ENCODE measurements at places on chromosomes 16 and 17. TPM values are rescaled to one million over a fixed set of nuclear protein-coding genes. Genes with fewer than 3 reads are reported as not detected.

Gene SLC5A10
- total RNA-seq: not detected

DNA sequence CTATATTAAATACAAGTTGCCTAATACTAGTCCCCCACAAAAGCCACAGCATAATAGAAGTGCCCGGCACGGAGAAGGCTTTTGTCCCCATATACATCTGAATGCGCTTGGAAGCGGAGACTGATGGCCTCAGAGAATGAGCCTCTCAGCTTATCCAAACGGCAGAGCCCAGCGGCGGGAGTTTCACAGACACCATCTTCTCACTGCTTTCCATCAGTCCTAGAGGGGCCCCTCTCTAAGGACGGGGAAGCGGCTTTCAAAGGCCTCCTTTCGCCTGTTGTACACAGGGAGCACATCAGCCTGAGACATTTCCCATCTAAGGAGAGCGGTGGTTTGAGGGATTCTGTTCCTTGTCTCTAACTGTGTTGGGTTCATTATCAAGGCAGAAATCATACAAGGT, 16.9 kb downstream of the NXN start:
- DNase-seq: no peak

Gene C16orf95
- total RNA-seq: 2.3 TPM

Gene TRIM72
- total RNA-seq: 117 TPM

DNA sequence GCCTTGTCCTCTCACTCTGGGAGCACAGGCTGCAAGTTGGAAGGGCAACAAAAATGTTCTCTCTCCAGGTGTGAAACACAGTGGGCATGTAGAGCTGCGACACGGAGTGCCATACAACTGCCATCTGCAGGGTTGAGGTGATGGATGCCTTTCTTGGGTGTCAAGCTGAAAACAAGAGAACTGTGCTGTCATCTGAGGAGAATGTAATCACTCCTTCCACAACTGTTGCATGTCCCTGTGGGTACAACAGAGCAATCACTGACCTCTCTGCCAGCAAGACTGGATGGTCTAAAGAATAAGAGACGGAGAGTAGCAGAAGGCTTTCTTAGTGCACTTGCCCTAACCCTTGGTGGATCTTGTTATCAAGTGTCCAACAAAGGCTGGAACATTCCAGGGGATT, 29.2 kb downstream of the SLFN11 start:
- DNase-seq: no peak

GRCh38 chr17:82296511-82297279, 20.7 kb downstream of the CD7 start:
- DNase-seq: no peak

Gene SLC16A6
- 2.7 TPM for total RNA-seq

GRCh38 chr17:78645421-78646295, 68.5 kb upstream of the DNAH17 start:
- DNase-seq: peak; percentile 45

- no peak for DNase-seq
Measured at GRCh38 chr17:65433157-65433556, 128.3 kb downstream of the AXIN2 start.

DNA sequence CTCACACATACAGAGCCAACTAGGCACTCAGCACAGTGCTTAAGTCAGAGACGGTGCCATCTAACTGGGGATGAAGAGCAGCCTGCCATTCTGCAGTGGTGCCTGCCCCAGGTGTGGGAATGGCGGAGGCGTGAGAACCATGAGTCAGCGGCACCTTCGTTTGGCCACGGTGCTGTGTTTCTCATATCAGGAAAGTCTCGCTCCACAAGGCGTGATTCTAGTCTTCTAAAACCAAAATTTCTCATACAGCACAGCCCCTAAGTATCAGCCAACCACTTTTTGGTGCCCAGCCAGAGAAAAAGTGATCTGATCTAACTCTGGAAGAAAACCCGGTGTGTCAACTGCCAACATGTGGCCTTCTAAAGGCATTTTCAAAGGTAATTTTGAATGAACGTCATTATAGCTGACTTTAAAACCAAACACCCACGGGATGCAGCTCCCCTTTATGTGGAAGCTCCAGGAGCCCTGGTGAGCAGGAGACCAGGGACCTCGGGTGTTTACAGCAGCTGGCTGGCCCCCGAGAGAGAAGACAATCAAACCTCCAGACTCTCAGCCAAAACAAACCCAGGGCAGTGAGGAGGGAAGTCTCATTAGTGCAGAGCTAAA, 54.6 kb downstream of the ABCC12 start:
- DNase-seq: peak; percentile 13

- no peak for DNase-seq
Measured at GRCh38 chr17:77933777-77934398, 24.6 kb upstream of the TNRC6C start.

Gene TOP2A
- total RNA-seq: 55.3 TPM

Gene TLCD1
- not detected for total RNA-seq

DNA sequence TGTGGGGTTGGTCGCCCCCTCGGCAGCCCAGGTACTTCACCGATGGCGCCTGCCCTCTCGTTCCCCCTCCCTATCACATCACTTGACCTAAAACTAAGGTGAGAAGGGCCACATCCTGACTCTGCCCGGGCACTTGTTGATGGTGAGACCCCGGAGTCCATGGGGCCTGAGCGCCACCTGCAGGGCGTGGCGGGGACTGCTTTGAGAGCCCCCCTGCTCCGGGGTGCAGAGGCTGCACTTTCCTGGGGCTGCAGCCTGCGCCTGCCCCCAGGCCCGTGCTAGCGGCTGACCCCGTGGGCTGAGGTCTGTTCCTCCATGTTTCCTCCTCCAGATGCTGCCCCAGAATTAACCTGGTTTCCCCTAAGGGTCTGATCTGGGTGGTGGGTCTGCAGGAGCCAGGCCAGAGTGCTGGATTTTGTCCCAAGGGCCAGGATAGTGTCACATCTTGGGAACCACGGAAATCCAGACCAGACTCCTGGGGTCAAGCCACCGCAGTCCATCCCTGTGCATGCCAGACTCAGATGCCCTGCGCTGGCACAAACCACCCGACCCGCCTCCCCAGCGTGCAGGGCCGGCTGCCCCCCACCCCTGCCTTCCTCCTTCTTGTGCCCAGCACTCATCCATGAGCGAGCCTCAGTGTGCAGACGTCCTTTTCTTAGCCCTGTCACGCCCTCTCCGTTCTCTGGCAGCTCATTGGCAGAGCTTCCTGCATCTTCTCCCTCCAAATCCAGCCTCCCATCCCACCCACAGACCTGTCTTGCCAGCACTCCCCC, 2.7 kb downstream of the NDUFAF8 start:
- DNase-seq: peak; percentile 69

Measured in tongue (tissue), 3 donors.